GM13977 (cell line): ENCODE measurements at places on chromosomes 6 and 20.

DNA sequence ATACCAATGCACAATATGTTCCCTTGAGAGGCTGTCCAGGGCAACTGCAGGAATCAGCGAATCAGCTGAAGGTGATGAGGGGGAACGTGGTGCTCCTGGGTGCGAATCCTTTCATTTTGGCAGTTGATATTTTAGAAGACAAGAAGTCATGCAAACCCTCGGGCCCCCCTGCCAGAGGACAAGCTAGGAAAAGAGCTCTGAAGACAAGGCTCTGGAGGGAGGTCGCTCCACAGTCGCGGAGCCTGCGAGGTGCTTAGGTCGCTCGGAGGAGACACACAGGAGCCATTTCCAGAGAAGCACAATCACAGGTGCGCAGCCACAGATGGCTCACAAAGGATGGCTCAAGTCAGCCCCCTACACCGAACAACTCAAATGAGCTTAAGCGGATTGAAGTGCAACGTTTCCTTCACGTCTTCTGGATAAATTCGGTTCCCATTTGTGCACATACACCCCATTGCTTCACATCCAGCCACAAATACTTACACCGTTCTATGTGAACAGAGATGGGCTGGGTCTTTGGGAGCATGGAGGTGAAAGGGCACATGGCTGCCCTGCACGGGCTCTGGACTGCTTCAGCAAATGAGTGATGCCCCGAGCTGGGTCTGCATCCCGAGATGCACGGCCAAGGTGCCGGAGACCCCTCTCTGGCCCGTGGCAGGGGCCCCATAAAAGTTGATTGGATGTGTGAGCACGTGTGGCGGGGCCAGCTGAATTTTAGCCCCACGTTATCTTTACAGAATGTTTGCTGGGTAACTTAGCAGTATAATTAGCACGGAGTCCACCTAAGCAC is 286.3 kb downstream of the TAF4 start:
- no peak for DNase-seq

GRCh38 chr6:23951691-23952090 is 174.3 kb upstream of the NRSN1 start:
- DNase-seq, result no peak

DNA sequence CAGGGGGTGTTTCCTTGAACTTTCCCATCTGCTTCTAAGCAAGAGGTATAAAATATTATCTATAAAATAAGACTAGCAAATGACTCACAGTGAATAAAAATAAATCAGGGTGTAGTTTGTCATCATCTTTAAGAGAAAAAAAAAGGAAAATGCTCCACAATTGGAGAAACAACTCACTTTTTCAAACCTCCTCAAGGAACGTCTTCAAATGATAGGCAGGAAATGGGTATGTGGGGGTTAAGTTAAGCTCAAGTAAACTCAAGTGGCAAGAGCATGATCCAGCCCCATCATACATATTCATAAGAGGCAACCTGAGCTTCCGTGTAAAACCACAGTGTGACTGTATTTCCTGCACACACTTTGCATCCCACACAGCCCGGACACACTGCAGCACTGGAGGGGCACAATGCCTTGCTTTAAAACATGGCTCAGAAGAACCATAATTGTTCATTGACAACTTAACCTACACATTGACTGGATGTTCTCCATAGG is 58.5 kb upstream of the CEP85L start:
- peak; percentile 63 for DNase-seq

- DNase-seq, result peak; percentile 54
These were observed 126.3 kb upstream of the NT5E start for GRCh38 chr6:85323435-85324040.

DNA sequence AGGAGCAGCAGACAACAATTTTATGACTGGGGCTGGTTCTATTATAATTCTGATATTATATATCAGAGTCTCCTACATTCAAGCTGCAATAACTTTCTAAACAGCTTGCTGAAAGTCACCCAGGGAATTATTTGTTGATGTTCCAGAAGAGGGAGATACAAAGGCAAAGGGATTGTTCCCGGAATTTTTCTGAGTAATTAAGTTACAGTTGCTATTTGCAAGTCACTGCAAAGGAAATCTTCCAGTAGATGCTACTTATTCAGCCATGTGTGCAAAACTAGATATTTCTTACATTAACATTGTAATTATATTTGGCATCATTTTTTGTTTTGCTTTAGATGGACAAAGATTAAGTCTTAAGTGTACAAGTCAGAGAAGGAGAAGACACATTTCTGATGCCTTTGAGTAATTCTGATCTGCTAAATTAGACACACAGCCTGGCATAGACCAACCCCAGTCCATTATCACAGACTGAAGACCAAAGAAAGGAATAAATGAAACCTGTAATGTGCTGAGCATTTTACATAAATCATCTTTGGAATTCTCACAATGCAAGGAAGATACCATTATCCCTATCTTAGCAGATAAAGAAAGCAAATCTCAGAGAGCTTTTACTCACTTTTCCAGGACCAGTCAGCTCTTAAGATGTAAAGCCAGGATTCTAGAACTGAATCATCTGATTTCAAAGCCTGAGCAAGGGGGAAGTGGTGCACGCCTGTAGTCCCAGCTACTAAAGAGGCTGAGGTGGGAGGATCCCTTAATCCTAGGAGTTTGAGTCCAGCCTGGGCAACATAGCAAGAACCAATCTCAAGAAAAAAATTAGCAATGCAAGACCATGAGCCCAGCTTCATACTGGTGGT is 62.6 kb upstream of the AKAP12 start:
- no peak for DNase-seq

GRCh38 chr6:133288662-133289061 is 47.5 kb downstream of the EYA4 start:
- no peak for DNase-seq

DNA sequence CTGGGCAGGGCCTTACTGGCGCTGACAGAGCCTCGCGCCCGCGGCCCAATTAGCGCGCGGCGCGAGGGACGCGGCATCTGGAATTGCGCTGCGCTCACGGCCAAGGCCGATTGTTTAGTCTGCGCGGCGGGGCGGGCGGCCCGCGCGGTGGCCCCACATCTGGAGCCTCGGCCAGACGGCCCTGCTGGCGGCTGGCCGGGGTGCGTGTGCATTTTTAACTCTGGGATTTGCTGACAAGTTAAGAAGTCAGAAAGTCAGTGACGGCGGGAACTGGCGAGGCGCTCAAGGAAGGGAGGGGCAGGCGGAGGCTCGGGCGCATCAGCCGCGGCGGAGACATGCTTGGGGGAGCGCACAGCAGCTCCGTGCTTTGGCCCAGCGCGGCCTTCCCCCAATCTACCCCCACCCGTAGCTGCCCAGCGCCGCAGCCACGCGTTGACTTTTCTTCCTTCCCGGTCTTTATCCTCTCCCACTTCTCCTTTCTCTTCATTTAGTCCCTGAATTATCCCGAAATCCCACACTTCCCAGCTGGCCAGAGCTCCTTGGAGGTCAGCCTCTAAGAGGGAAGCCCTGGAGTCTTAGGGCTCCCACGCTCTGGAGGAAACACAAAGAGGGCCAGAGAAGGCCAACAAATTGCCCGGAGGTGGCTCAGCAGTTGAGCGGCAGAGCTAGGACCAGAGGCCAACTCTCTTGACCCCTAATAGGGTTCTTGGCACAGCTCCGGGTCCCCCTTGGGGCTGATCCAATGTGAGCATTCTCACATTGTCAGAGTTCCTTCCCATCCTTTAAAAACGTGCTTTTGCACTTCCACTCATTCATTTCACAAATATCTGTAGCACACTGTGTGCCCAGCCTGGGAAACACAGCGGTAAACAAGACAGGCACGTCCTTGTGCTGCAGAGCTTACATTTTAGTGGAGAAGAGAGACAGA is 40.8 kb upstream of the FOXP4 start:
- peak; percentile 88 for DNase-seq

- DNase-seq, result no peak
These were observed 38.8 kb downstream of the RNF24 start for GRCh38 chr20:3976511-3976910.

GRCh38 chr6:136401749-136402148 is 112.1 kb upstream of the BCLAF1 start:
- DNase-seq, result no peak

DNA sequence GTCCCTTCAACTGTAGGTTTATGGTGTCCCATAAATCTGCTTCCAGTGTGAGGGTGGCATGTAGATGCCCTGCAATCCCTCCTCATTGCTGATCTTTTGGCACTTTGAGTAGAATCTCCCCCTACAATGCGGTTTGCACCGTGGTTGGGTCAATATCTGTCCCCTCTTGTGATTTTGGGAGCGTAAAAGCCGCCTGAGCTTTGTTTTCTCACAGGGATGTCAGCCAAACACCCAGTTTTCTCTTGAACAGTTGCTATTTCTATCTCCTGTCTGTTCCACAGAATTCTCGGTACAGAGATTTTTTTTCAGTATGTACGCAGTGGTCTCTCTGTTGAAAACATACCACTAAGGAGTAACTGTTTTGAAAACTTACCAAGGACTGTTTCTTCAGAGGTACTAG is 21.8 kb downstream of the CDS2 start:
- DNase-seq, result no peak

- no peak for DNase-seq
These were observed 69.5 kb downstream of the FOXO3 start for GRCh38 chr6:108630050-108630714.

GRCh38 chr6:131159578-131159977 is 24.3 kb downstream of the AKAP7 start:
- no peak for DNase-seq

DNA sequence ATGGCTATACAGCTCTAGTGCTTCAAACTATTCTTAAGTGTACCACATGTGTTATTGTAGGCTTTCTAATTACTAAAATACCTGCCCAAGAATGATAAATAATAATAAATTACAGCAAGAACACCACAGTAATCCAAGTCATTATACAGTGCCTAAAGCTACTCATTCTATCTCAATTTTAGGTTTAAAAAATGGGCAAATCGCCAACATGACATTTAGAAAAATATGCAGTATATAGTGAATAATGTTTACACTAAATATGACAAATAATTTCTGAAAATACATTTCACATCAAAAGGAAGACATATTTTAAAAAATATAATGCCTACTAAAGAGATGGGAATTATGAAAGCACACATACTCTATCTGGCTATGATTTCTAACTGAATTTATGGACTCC is 91.8 kb downstream of the MAN1A1 start:
- DNase-seq, result no peak

- peak; percentile 74 for DNase-seq
These were observed 99.1 kb downstream of the CDH26 start for GRCh38 chr20:60057123-60057865.

GRCh38 chr6:28896505-28897368 is 27.0 kb downstream of the TRIM27 start:
- peak; percentile 48 for DNase-seq

- no peak for DNase-seq
These were observed 11.8 kb upstream of the AP5S1 start for GRCh38 chr20:3808544-3808943.
